ENCODE measurements at places on chromosomes 1 and 21.
A peak's percentile ranks its signal among the peaks of the same experiment; 100 is the strongest.

DNA sequence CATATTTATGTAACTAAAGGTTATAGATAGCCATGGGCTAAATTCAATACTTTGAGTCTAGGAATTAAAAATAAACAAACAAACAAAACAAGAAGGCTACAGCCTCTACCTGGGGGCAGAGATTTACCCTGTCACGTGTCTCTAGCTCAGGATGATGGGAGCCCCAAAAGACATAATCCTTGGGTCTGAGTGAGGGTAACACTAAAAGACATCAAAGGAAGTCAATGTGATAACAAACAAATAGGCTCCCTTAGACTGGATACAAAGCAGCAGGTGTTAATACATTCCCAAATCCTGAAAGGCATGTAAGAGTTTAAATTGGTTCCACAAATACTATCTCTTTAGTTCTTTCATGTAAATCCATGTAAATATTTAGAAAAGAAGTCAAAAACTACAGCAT lies 10.7 kb downstream of the MYSM1 start:
- DNase-seq, result no peak

DNA sequence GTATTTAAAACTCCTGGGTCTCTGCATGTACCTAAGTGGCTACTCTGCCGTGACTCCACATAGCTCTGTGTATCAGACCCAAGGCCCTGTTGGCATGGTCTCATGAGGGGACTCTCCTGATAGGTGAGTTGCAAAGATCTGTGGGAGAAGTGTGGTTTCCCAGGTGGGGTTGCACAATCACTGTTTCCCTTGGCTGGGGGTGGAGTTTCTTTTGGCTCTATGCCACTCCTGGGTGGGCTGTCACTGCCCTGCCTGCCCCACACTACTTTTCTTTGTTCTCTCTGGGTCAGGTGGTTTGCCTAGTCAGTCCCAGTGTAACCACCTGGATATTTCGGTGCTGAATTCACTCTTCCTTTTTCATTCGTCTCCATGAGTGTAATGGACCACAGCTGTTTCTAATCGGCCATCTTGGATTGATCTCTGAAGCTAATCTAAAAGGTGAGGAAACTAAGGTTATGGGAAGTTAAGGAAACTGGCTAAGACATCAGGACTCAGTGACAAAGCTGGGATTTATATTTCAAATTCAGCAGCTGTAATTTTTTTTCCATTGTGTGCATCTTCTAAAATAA lies 97.1 kb upstream of the CACYBP start:
- no peak for DNase-seq

DNA sequence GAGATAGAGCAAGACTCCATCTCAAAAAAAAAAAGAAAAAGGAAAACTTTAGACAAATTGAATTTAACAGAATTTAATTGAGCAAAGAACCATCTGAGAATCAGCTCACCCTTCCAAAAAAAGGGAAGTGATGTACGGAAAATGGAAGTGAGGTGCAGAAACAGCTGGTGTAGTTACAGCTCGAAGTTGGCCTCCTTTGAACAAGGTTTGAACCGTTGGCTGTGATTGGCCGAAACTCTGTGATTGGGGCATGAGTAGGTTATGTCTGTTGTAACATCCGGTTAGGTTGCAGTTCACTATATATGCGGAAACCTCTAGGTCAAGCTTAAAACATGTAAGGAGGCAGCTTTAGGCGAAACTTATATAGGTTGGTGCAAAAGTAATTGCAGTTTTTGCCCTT lies 97.9 kb upstream of the KIF26B start:
- DNase-seq, result no peak

DNA sequence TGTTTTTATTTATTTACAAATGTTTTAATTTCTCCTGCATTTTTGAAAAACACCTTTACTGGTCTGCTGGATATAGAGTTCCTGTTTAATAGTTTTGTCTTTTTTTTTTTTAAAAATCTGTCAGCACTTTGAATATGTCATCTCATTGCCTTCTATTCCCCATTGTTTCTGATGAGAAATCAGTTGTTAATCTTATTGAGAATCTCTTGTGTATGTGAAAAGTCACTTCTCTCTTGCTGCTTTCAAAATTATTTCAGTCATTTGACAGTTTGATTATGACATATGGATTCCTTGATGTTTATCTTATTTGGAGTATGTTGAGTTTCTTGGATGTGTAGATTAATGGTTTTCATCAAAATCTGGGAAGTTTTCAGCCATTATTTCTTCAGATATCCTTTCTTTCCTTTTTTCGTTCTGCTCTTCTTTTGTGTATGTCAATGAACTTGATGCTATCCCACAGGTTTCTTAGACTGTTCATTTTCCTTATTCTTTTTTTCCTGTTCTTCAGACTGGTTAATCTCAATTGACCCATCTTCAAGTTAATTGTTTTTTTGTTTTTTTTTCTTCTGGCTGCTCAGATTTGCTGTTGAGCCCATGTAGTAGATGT lies 51.2 kb upstream of the CCDC190 start:
- DNase-seq, result no peak

- DNase-seq, result no peak
Observed at GRCh38 chr1:213389061-213389581, 338.1 kb downstream of the RPS6KC1 start.

DNA sequence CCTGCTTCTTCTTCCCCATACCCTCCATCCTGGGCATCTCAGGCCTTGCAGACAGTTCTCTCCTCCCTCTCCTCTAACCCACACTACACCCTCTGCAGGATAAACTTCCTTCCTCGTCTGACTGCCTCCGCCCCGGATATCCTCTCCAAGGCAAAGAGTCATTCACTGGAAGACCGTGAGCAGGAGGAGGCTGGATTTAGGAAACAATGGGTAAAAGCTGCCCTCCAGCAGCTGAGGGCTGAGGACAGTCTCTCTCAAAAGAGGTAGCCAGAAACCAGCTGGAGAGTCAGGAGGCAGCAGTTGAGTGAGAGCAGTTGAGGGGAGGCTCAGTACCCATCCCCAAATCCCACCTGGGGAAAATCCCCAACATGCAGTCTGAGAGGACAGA lies 1.4 kb downstream of the CSRP1 start:
- no peak for DNase-seq

- DNase-seq, result no peak
Observed at GRCh38 chr21:21463456-21463855, 465.2 kb downstream of the NCAM2 start.

DNA sequence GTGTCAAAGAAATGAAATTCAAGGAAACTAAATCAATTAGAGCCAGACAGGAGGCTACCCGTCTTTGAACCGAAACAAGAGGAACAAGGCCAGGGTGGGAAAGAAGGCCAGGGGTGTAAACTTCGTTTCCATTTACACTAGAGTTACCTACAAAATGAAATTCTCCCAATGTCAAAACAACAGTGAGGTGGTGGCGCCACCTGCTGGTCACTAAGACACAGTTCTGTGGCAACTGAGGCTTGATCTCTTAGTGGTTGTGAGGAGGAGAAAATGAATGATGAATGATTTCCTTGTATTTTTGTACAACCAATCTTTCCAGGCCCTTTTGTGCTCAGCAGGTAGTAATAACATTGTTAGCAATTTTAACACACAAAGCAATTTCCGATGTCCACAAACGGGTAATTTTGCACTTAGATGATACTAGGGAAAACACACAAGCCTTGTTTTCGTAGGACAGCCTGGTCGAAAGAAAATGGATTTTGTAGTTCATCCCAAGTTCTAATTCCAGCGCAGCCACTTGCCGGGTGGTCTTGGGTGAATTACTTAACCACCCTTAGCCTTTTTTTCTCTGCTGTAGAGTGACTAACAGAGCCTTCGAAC lies 54.8 kb upstream of the SOD1 start:
- DNase-seq, result peak; percentile 88

- no peak for DNase-seq
Observed at GRCh38 chr1:196136396-196136795, 471.8 kb downstream of the KCNT2 start.

DNA sequence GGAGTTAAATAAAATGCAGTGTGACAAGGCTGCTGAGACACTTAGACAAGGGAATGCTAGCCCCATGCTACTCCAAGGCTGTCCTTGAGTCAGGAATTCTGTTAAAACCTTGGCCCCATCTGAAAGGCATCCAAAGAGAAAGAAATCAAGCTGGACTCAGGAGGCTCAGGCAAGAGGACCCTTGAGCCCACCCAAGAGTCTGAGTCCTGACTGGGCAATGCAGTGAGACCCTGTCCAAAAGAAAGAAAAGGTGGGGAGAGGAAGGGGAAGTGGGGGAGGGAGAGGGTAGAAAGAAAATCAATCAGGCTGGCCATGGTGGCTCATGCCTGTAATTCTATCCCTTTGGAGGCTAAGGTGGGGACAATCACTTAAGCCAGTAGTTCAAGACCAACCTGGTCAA lies 26.7 kb downstream of the CLSTN1 start:
- DNase-seq, result no peak

DNA sequence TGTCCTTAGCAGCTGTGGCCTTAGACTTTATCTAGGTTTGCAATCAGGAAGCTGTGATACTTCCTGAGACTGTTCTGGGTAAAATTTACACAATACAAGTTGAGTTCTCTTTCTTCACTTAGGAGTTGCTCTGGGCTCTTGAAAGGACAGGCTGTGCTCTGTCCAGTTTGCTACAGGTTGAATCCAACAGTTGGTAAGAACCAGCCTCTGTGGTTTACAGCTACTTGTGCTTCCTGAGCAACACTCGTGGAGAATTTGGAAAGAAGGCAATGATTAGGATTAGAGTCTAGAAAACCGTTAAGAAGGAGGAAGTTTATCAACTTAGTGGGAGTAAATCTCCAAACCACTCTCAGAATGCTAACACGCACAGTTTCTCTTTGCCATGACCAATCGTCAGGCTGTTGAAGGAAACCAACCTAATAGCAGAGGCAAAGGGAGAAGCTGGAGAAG lies 26.8 kb downstream of the GFI1 start:
- no peak for DNase-seq
